ENCODE measurements at places on chromosomes 6 and 20. TPM values are rescaled to one million over a fixed set of nuclear protein-coding genes. Genes with fewer than 3 reads are reported as not detected.

DNA sequence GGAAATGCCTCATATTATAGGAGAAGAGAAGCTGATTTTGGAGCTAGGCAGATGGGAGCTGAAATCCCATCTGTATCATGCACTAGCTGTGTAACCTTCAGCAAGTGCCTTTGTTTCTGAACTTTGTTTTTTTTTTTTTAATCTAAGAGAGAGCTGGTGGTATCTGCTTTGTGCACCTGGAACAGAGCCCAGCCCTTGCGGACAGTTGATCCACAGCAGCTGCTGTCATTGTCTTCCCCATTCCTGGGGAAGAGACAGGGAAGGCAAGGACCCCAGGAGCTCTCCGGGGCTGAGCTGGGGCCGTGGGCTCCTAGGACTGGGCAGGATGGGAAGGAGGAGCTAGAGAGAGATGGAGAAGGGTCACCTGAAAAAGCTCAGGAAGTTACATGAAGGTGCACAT lies 92.1 kb downstream of the SYNJ2 start:
- DNase-seq: no peak

- DNase-seq: no peak
Observed at GRCh38 chr6:10314163-10314955, 100.5 kb downstream of the TFAP2A start.

DNA sequence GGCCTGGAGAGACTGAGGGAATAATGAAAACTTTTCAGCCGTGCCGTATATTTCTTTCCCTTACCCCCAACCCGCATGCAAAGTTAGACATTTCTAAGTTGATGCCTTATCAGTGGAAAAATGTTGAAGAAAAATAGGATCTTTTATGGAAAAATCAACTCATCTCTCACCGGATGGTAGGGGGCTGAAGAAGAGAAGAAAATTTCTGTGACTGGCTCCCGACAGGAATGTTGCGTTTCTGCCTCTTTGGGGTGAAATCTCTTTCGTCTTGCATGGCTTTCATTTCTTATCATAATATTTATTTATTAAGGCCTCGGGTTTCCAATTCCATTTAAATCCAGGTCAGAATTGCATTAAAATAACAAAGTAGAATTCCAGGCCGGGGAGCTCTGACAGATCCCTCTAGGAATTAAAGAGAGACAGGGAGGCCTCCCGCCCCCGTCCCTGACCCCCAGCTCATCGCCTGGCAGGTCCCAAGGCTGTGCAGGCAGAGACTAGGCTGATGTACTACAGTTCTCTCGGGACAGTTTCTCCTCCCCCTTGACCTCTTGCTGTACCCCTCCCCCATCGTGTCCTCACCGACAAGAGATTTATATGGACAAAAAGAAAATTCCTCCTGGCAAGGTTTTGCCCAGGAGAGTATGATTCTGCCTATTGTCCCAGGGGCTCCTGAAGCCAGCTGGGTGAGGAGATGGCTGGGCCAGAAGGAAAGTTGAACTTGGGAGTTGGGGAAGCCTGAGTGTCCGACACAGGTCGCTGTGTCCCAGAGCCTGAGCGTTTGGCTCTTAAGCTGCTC lies 1.3 kb downstream of the SCUBE3 start:
- no peak for DNase-seq

GRCh38 chr20:13180986-13181889 lies 39.8 kb upstream of the ISM1 start:
- DNase-seq: no peak

- DNase-seq: no peak
Observed at GRCh38 chr6:13256266-13257001, 71.9 kb downstream of the TBC1D7 start.

DNA sequence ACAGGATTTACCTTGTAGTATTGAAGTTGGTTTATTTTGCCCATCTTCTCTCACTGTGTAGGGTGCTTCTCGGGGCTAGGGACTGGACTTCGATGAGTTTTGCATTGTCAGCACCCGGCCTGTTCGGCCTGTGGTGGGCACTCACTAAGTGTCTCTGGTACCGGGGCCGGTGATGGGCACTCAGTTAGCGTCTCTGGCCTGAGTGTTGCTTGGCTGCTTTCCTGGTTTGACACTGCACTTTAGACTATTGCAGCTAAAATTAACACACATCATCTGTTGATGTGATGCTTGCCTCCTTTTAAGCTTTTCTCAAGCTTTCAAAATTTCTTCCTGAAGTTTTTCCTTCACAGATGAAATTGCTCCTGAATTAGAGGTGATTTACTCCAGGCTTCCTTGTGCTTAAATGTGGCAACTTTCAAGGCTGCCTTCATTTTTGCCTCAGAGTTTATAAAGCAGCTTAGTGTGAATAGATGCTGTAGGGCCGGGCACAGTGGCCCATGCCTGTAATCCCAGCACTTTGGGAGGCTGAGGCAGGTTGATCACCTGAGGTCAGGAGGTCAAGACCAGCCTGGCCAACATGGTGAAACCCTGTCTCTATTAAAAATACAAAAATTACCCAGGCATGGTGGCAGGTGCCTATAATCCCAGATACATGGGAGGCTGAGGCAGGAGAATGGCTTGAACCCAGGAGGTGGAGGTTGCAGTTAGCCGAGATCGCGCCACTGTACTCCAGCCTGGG lies 41.7 kb upstream of the TULP4 start:
- DNase-seq: no peak

DNA sequence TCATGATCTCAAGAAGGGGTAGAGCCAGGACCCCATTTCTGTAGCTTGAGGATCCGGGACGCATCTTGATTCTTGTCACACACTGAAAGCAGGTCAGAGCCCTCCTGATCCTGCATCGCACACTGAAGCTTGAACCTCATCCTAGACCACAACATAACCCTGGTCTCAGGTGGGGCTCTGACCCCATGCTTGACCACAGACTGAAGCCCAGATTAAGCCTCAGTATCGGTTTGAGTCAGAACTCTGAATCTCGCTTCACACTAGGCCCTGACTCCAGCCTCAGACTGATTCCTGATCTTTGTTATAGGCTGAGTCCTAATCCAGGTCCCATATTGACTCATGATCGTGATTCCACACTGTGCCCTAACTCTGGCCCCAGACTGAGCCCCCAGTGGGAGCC lies 8.5 kb upstream of the RSPO4 start:
- DNase-seq: no peak

Gene RIMS1
- 0.79 TPM for polyA plus RNA-seq

Gene IL20RA
- polyA plus RNA-seq: 1.7 TPM
